ENCODE measurements at places on chromosomes 4 and X. TPM values are rescaled to one million over a fixed set of nuclear protein-coding genes. Genes with fewer than 3 reads are reported as not detected.

FGF5 gene
- 0.86 TPM for total RNA-seq

TRIM60 gene
- not detected for total RNA-seq

CCDC110 gene
- 0.43 TPM for total RNA-seq

SPON2 gene
- 0.57 TPM for total RNA-seq

UPF3B gene
- total RNA-seq = 4.1 TPM

SLC9A7 gene
- 29.9 TPM for total RNA-seq

CASK gene
- 28.5 TPM for total RNA-seq

RASGEF1B gene
- total RNA-seq = 0.13 TPM

MAP7D2 gene
- total RNA-seq = 0.14 TPM

ASB11 gene
- 0.14 TPM for total RNA-seq

RPGR gene
- total RNA-seq = 70.7 TPM

IL2 gene
- not detected for total RNA-seq

HDX gene
- 12.1 TPM for total RNA-seq

KCTD8 gene
- total RNA-seq = 0.22 TPM

CYBB gene
- not detected for total RNA-seq

SULT1B1 gene
- total RNA-seq = 150 TPM

ZNF275 gene
- total RNA-seq = 8.8 TPM

VCX gene
- not detected for total RNA-seq

SYTL4 gene
- total RNA-seq = 20.1 TPM

MEPE gene
- not detected for total RNA-seq

SUPT20HL1 gene
- total RNA-seq = not detected

ZXDA gene
- total RNA-seq = 9.7 TPM

FLNA gene
- total RNA-seq = 1,424 TPM

VSIG1 gene
- 2.4 TPM for total RNA-seq

CXorf49 gene
- total RNA-seq = not detected

FGF2 gene
- total RNA-seq = 26.3 TPM

FAM149A gene
- total RNA-seq = 0.36 TPM

MAGEA2 gene
- not detected for total RNA-seq

VSIG4 gene
- total RNA-seq = not detected

AR gene
- 6.6 TPM for total RNA-seq

SHROOM3 gene
- total RNA-seq = 10.2 TPM

MAGEA6 gene
- not detected for total RNA-seq

RAB40AL gene
- total RNA-seq = 0.93 TPM

ZFP92 gene
- total RNA-seq = 1.5 TPM

ETDB gene
- total RNA-seq = not detected

TLR1 gene
- 15.7 TPM for total RNA-seq

MMGT1 gene
- 34.4 TPM for total RNA-seq

CASP3 gene
- total RNA-seq = 132 TPM

SPANXA2 gene
- not detected for total RNA-seq

STOX2 gene
- total RNA-seq = 0.22 TPM

GAB3 gene
- total RNA-seq = 4.7 TPM

KCNE5 gene
- total RNA-seq = 0.36 TPM

UGT2B11 gene
- total RNA-seq = not detected

TXK gene
- 0.79 TPM for total RNA-seq

CT83 gene
- not detected for total RNA-seq

IDS gene
- total RNA-seq = 31.5 TPM

SLC34A2 gene
- not detected for total RNA-seq

CFAP99 gene
- not detected for total RNA-seq

SHROOM2 gene
- 14.1 TPM for total RNA-seq

FRAS1 gene
- 7.7 TPM for total RNA-seq

EPGN gene
- 0.13 TPM for total RNA-seq

RHOH gene
- total RNA-seq = not detected

TMEM192 gene
- 21.8 TPM for total RNA-seq

IL15 gene
- total RNA-seq = 1.9 TPM

CLTRN gene
- not detected for total RNA-seq

PAGE4 gene
- total RNA-seq = not detected

PPEF2 gene
- not detected for total RNA-seq

SLC2A9 gene
- 0.86 TPM for total RNA-seq

DDX60 gene
- 17.7 TPM for total RNA-seq

TLR3 gene
- total RNA-seq = 7.5 TPM
